ENCODE measurements at places on chromosomes 13 and 19.

DNA sequence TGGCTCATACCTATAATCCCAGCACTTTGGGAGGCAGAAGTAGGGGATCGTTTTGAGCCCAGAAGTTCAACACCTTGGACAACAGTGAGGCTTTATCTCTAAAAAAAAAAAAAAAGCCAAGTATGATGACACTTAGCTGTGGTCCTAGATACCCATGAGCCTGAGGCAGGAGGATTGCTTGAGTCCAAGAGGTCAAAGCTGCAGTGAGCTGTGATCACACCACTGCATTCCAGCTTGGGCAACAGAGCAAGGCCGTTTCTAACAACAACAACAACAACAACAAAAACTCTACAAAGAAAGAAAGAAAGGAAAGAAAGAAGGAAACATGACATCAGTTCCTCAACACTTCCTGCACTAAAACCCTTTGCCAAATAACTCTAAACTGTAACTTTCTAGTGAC lies 265.1 kb upstream of the DACH1 start:
- no peak for DNase-seq

- DNase-seq: no peak
Measured at GRCh38 chr19:41194157-41194552, 1.1 kb downstream of the CYP2S1 start.

DNA sequence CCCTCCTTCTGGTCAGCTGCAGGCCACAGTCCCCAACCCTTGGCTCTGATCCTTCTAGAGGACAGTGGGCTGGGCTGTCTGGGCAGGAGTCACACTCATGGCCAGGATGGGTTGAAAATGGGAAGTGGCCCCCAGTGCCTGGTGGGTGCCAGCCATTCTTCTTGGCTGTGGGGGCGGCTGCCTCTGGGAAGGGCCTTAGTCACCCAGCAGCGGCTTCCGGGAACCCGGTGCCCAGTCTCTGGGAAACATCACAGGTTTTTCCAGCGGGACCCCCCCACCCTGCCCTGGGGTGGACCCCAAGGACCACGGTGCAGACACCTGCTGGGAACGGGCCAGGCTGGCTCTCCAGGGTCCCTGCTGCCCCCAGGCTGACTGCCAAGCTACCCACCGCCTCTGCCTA lies 27.3 kb upstream of the SLC7A10 start:
- DNase-seq: no peak

DNA sequence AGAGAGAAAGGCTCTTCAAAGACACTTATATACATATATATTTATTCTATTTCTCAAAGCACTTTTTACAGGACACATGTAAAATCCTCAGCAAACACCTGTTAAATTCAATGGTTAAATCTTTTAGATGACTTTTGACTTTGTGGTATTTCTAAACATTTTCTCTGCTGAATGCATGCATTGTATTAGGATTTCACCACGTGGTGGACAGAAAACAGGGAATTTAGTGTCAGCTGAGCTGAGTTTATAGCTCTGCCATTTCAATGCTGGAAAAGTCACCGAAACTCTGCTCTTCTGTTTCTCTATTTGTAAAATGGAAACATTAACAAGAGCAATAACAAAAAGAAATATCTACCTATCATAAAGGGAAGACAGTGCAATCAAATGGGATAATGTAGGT lies 375.6 kb downstream of the ENOX1 start:
- DNase-seq: no peak

Data from GM12891 (cell line).